ENCODE measurements at places on chromosomes 1 and 21.

DNA sequence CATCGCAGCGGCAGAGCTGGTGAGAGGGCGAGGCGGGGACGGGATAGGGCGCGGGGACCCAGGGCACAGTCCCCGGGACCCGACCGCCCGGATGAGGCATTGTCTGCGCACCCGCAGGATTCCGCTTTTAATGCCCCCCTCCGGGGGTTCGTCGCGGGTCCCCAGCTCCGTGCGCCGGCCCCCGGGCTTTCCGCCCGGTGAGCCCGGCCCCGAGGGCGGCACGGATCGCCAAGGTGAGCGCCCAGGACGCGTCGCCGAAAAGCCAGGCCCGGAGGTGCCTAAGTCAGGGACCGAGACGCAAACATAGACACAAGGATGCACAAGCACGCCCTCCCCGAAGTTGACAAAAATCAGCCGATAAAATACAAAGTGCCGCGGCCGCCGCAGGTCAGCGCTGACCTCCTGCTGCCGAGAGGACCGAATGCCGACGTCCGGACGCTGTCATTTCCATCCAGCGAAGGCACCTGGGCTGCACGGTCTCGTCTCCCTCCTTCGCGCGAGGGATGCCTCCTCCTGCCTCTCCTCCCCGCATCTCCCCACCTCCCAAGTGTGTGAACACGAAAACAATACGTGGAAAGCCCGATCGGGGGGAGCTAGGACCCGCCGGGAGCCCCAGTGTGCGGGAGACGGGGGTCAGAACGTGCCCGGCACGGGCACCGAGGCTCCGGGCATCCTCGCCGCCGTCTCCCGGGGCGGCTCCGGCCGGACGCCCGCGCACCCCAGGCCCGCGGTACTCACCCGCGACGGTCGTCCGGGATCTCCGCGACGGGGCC is 101.1 kb upstream of the SOD1 start:
- no peak for DNase-seq

GRCh38 chr1:66374148-66374547 is 159.8 kb upstream of the SGIP1 start:
- no peak for DNase-seq

DNA sequence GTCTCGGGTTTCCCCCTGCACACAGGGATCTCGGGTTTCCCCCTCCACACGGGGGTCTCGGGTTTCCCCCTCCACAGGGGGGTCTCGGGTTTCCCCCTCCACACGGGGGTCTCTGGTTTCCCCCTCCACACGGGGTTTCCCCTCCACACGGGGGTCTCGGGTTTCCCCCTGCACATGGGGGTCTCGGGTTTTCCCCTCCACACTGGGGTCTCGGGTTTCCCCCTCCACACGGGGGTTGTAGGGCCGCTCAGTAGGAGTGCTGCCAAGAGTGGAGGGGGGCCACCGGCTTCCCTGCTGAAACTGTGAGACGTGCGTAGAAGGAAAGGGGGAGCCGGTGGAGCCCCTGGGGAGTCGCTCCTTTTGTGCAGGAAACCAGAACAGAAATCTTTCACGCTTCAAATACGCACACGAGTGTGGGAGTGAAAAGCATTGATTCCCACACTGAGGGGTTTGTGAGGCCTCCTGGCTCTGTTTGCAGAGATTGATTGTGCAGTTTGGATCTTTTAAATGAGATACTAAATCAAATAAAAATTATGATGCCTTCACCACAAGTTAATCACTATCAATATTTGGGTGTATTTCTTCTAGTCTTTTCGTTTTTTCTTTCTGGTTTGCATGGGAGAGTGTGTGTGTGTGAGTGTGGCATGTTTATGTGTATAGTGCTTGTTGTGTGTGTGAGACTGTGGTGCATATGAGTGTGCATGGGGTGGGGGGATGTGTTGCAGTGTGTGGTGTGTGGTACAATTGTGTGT is 54.3 kb upstream of the TRAPPC10 start:
- DNase-seq = no peak

- no peak for DNase-seq
These were observed 26.7 kb upstream of the TP53BP2 start for GRCh38 chr1:223872308-223872901.

DNA sequence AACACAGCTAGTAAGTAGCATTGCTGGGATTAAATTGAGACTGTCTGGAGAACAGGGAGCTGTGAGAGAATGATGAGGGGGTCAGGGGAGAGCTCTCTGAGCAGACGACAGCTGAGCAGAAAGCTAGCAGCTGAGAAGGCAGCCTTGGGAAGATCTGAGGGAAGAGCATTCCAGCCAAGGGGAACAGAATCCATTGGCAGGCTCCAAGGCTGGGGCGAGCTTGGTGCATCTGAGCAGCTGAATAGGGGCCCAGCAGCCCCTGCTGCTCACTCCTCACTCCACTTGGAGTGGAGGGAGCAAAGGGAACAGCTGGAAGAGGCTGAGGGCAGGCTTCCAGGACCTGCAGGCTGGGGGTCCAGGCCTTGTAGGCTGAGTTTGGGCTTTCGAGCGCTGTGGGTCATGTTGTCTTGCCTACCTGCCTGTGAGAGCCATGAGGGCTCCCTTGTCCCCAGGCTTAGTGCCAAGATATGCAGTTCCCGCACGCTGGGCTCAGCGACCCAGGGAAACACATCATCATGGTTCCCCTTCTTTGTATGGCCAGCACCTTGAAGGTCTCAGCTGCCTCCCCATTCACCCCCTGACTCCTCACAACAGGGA is 10.5 kb downstream of the ACOT11 start:
- DNase-seq = no peak

All from OCI-M1 (cell line).